ENCODE measurements at places on chromosomes 12 and 14. TPM values are rescaled to one million over a fixed set of nuclear protein-coding genes. Genes with fewer than 3 reads are reported as not detected.

HVCN1 gene
- total RNA-seq, result 11.6 TPM

PTPN21 gene
- 59.1 TPM for total RNA-seq

MMP17 gene
- total RNA-seq, result 0.97 TPM

IGF1 gene
- 8.4 TPM for total RNA-seq

- DNase-seq, result no peak
- no peaks in the 10 kb centered on the region for H3K4me1 ChIP-seq
- H3K27ac ChIP-seq, result no peak overlapping the region
- H3K27me3 ChIP-seq, result no peaks in the 10 kb centered on the region
Observed at GRCh38 chr12:13875744-13876143, 105.7 kb downstream of the GRIN2B start.

DNA sequence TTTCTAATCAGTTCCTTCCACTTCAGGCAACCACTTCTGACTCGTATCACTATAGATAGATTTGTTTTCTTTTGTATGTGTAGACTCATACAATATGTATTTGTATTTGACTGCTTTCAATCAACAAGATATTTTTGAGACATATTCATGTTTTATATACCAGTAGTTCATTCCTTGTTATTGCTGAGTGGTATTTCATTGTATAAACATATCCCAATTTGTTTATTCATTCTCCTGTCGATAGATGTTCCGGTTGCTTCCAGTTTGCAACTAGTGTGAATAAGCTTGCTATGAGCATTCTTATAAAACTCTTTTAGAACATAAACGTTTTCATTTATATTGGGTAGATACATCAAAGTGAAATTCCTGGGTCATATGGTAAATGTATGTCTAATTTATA, 119.2 kb downstream of the FIGNL2 start:
- H3K4me1 ChIP-seq, result no peaks in the 10 kb centered on the region
- H3K27ac ChIP-seq, result no peak overlapping the region

DNA sequence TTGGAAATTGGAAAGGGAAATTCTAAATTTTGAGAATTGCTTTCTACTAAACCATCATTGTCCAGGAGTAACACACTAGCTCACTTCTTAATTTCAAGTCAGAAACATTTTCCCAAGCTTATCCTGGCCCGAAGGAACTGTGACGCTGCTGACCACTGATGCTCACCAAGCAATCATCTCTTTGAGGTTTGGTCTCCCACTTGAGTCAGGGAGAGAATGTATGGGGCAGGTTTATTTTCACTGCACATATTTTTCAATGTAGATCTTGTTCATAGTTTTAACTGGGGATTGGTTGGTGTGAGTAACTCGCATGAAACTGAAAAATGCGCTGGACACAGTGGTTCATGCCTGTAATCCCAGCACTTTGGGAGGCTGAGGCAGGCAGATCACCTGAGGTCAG, 12.9 kb upstream of the RNASE10 start:
- H3K4me3 ChIP-seq, result no peak overlapping the region
- no peak for DNase-seq
- no peaks in the 10 kb centered on the region for H3K36me3 ChIP-seq
- no peak overlapping the region for H3K27ac ChIP-seq
- H3K27me3 ChIP-seq, result no peaks in the 10 kb centered on the region

Data from heart right ventricle (tissue), 16 donors.